ENCODE measurements at places on chromosomes 3 and 15.
A peak's percentile ranks its signal among the peaks of the same experiment; 100 is the strongest.

DNA sequence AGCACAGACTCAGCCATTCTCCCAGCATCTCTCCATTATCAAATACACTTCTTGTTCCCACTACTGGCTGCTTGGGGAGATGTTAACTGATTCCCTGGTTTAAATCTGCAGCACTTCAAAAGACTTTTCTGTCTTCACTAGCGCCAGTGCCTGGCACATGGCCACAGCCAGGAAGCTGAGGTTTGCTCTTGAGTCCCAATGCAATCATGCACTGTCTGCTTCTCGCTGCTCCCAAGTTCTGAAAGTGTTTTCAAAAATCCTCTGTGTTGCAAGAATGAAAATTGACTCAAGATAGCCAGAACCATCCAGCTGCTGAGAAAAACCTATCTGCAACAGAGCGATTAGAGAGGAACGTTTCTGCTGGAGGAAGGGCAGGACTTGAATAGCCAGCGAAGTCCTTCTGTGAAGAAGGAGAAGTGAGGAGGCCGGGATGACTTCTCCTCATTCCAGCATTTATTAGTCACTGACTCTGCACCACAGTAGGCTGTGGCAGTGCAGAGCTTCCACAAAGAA, 358.4 kb upstream of the NR2F2 start:
- no peak for DNase-seq

DNA sequence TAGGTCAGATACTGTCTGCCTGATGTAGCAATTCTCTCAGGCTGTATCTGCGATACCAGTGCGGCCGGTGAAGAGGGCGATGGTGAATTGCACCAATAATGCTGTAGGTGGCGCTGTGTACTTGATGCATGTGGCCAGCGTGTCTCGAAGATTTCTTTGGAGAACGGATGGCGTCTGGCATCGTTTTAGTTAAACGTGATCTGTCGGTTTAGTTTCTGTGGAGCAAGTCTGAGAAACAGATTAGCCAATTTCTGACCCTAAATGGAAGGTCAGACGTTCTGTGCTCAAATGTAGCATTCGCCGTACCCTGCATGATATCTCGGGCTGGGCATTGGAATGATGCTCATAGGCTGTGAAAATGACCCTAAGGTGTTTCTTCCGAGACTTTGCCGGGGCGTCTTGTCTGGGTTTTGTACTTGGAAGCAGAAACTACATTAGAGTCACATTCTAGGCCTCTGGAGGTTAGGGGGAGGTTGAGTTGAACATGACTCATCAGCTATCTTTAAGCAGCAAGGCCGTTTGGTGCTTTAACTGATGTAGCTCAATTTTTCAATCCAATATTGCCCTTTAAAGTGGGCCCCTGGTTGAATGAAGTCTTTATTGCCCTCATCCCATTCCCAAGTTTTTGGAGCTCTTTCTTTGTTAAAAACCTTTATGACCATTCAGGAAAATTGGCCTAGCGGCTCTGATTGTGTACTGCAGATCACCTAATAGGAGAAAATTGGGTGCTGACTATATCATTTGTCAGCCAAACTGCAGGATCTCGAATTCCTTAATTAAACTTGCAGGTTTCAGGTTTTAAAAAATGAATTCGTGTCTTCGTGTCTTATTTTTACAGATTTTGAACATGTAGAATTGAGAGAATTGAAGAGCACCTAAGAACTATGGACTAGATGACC, 80.0 kb downstream of the SQOR start:
- peak; percentile 40 for DNase-seq

DNA sequence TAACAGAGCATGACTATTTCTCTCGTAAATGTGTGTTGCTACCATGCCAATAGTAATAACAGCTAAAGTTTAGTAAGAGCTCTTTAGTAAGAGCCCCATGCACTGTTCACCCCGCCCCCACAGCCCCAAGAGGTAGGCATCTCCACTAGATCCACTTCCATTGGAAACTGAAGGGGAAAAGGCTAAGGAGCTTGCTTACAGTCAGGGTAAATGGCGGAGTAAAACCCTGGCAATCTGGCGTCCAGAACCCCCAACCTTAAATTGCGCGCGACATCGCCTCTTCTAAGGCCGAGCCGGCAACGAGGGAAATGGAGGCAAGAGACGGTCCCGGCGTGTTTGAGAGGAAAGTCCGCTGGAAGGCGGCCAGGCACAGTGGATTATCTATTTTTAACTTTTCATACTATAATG, 654 bp upstream of the C3orf38 start:
- DNase-seq: peak; percentile 70

DNA sequence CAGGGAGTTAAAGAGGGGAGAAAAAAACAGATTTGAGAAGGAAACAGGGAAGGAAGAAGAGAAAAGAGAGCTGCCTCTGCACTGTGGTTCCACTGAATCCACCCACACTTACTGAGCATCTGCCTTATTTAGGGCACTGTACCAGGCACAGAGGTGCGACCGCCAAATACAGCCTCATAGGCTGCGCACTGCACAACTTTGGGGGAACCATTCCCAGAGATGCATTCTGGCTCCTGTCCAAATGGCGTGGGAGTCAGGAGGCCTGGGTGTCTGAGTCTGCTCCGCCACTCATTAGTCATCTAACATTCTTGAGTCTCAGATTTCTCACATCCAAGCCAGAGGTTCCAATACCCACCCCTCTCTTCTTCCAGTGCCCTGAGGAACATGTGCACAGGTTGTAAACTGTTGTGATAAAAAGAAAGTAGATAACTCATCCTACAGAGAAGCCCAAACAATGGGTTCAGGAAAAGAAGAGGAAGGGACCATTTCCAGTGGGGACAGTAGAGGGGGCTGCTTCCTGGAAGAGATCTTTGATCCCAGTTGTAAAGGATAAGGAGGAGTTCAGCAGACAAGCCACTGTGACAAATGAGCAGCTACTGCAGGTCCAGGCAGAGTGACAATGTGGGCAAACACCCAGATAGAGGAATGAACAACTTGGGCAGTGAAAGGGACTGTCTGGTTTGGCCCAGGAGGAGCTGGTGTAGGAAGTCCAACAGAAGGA, 254.6 kb downstream of the UACA start:
- no peak for DNase-seq

- no peak for DNase-seq
Measured at GRCh38 chr3:129379582-129380358, 48.7 kb downstream of the EFCAB12 start.

DNA sequence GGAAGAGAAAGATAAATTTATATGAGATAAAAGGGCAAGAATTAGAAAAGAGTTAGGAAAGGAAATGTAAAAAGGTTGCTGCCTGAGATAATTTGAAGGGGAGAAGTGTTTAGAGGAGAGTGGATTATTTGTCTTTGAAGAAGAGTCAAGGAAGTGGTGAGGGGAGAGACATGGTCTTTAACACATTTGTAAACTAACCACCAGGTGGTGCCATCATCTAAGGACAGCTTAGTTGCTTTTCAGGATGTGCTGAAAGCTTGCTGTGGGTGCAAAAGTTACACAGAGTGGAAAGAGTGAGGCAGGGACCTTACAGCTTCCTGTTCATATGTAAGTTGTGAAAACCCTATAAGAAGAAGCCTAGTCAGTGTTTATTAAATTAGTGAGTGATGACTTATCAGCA, 114.1 kb upstream of the DNAJC19 start:
- DNase-seq: no peak

Data from occipital lobe (tissue), 3 donors.